Renal pelvis (tissue), 12 donors: ENCODE measurements at places on chromosomes 16 and 17.

DNA sequence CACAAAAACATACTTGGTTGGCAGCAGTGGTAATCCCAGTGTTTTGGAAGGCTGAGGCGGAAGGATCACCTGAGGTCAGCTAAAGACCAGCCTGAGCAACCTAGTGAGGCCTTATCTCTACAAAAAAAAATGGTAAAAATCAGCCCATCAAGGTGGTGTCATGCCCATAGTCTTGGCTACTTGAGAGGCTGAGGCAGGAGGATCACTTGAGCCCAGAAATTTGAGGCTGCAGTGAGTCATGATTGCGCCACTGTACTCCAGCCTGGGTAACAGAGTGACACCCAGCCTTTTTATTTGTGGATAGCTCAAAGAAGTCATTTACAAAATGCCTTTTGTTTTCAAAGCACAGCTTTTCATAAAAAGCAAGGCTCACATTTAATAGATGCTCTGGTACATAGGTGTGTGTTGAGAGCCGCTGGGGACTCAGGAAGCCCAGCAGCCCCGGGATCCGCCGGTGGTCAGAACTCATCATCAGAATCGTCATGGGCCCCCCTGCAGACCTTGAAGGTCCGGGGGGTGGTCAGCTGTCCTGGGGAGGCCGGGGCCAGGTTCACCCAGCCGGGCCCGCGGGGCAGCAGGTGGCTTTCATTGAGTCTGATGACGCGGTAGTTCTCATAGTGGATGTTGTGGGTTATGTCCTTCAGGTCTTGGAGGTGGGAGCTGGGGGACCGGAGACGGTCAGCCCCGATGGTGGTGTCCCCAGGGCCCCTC lies 10.5 kb upstream of the ZNF500 start:
- DNase-seq: no peak

DNA sequence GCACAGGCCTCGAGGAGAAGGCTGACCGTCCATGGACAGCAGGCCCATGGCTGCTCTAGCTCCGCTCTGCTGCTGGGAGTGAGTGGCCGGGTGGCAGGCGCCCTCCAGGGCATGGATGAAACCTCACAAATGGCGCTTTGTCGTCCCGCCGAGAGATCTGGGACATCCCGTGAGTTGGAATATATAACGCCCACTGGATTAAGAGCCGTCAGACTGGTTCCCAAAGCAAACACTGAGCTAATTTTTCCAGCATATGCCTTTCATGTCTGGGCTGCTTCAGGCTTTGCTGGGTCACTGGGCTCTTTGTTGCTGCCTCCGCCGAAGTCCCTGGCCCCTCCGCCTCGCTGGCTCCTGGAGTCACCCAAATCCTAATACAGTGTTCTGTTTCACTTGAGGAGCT lies 266.3 kb downstream of the FOXL1 start:
- no peak for DNase-seq

GRCh38 chr17:37820313-37820994 lies 75.6 kb upstream of the HNF1B start:
- DNase-seq: no peak

GRCh38 chr17:34519282-34519681 lies 60.1 kb upstream of the TMEM132E start:
- no peak for DNase-seq

DNA sequence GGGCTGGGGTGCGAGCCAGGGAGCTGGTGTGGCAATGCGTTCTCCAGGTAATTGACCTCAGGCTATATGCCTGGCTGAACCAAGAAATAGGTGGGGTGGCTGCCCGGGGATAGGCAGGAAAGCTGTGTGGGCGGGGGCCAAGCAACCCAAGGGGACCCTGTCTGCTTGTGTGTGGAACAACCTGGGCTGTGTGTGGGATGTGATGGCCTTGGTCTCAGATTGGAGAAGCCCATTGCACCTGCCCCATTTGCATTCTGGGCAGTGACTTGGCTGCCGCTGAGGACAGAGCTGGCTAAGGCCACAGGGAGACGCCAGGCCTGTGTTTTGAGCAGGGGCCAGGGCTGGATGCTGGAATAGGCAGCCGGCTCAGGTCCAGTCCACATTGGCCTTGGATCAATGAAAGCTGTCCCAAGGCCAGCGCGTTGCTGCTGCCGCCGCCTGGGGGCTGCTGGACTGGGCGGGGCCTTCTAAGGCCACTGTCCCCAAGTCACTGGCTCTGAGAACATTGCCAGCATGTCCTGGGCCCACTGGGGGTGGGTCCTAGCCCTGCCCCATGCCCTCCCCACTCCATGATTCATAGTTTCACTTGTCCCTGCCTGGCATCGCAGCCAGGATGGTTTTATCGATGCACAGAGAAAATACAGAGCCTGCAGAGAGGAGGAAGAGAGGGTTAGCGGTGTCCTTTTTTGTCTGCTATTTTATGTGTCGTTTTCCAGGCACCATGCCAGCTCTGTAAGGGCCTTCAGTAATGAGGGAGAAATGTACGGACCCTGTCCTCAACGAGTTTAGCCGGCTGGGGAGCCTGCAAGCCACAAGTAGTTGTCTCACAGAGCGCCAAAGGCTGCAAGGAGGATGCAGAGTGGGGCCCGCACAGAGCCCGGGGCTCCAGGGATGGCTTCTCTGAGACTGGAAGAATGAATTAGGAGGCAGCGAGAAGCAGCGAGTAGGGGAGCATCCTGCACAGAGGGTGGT lies 43.9 kb downstream of the NKD1 start:
- DNase-seq: peak; percentile 83

- no peak for DNase-seq
These were observed 67.7 kb downstream of the SMG6 start for GRCh38 chr17:2235792-2236366.

GRCh38 chr17:63317166-63317840 lies 128.8 kb downstream of the CYB561 start:
- no peak for DNase-seq
